CD8-positive, alpha-beta memory T cell (primary cell): ENCODE measurements at places on chromosomes 11 and 22. TPM values are rescaled to one million over a fixed set of nuclear protein-coding genes. Genes with fewer than 3 reads are reported as not detected.

Gene RIBC2
- 10.4 TPM for total RNA-seq

Gene LINC01488
- total RNA-seq, result not detected

Gene ABTB2
- total RNA-seq, result 5.5 TPM

Gene KDM4E
- not detected for total RNA-seq

- DNase-seq, result no peak
Measured at GRCh38 chr11:105298630-105299029, 159.1 kb upstream of the CARD18 start.

DNA sequence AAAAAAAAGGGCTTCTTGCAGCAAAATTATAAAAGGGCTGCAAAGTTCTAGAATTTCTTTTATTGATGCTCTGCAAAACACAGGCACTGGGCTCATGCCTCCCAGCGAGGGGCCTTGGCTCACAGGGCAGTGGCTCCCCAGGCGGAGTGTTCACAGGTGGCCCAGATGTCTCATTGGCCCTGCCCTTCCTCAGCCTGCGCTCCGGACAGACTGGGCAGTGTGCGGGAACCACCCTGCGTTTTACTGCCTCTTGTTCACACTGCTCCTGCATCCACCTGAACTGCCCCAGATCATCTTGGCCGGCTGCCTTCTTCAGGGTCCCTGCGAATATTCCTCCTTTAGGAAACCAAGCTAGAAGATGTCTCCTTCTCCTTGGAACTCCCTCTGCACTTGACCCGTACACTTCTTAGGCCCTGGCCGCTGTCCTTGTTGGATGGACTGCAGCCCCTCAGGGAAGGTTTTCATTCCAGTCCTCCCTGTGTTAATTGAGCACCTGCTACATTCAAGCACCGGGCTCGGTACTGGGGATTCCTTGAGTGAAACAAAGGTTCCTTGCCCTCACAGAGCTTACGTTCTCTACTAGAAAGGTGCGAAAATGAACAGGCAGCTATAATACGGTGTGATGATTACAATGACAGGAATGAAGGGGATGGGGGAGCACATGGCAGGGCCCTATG lies 4.5 kb downstream of the TUBA8 start:
- no peak for DNase-seq

DNA sequence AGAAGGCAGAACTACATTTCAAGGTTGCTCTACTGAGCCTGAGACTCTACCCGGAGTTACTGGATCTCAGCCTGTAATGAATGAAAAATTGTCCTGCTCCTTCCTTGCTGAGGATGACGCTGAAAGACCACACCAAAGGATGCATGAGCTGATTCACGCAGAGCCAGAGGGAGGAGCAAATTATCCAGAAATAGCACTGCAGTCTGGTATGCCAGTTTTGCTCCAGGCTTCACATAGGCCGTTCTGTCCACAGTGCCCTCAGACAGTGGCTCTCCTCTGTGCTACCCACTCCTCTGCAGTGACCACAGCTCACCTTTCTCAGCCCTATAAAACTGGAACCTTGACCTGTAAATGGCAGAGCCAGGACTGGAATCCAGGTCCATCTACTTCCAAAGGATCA lies 79.3 kb upstream of the GALNT18 start:
- DNase-seq, result no peak

DNA sequence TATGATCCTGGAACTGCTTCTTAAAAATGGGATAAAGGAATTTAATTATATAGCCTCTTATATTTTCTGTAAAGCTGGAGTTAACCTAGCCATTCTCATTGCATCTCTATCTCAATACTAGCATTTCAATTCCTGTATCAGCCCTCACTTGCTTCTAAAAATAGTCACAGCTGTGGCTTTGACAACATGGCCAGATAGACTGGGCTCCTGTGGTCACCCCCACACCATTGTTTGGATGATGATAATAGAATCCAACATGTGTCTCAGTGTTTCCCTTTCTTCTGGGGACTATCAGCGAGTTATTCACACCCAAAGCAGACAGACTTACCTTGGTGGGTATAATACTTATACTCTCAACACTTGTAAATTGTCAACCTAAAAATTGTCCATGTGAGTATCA lies 6.9 kb downstream of the VWA5A start:
- no peak for DNase-seq

DNA sequence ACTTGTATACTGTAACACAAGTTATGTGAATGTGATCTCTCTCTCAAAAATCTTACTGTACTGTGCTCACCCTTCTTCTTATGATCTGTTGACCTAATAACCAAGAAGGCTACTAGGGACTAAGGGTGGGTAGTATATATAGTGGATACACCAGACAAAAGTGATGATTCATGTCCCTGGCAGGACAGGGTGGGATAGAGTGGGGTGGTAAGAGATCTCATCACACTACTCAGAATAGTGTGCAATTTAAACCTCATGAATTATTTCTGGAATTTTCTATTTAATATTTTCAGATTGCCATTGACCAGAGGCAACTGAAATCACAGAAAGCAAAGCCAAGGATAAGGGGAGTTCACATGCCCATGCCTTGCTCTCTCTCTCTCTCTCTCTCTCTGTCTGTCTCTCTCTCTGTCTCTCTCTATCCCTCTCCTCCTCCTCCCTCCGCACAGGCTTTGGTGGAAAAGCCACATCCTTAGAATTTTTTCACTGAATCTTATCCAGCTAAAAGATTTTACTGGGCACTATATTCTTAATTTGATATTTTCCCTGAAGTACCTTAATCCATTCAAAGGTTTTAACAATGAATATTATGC lies 12.0 kb upstream of the STK33 start:
- no peak for DNase-seq
